Central memory CD8-positive, alpha-beta T cell (primary cell): ENCODE measurements at places on chromosomes 16 and 17.
A peak's percentile ranks its signal among the peaks of the same experiment; 100 is the strongest.

DNA sequence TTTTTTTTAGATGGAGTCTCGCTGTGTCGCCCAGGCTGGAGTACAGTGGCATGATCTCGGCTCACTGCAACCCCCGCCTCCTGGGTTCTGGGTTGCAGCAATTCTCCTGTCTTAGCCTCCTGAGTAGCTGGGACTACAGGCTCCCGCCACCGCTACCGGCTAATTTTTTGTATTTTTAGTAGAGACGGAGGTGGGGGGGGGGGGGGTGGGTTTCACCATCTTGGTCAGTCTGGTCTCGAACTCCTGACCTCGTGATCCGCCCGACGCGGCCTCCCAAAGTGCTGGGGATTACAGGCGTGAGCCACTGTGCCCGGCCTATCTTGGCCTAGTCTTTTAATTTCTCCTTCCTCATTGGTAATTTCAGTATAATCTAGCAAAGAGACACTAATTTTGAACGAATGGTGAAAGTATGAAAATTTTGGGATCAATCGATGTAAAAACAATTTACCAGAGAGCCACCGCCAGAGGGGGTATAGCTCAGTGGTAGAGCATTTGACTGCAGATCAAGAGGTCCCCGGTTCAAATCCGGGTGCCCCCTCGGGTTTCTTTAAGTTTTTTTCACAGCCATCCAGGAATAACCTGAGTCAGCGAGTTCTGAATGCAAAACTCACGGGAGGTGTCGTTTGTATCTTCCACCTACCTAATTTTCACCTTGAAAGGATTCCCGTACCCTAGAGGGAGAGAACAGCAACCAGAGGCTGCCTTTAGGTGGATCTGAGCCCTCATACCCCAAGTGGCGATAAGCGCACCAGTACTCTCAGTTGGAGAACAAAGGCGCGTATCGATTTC, 2.5 kb upstream of the LASP1 start:
- peak; percentile 45 for DNase-seq

- no peak for DNase-seq
These were observed 134.2 kb downstream of the MGAT5B start for GRCh38 chr17:77002103-77003045.

DNA sequence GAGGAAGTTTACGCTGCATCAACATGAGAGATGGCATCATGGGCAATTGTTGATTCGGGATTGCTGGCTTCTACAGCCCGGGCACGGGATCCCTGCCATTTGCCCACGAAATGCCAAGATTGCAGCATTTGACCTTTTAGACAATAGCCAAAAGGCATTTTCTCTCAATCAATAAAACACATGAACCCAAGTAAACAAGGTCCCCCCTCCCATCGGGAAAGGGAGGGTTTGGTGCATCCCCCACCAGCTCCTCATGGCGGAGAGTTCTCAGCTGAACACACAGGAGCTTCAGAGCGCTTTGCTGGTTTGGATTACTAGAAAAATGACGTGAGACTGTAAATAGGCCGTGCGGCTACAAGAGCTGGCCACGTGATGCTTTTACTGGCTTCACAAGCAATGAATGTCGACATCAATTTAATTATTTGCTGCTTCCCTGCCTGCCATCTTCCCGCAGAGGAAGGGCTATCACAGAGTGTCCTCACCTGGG, 147.6 kb downstream of the C16orf95 start:
- no peak for DNase-seq

- DNase-seq, result no peak
These were observed 30.8 kb downstream of the USP10 start for GRCh38 chr16:84730406-84731106.

- DNase-seq, result no peak
These were observed 17.7 kb downstream of the SIAH1 start for GRCh38 chr16:48367441-48368049.

DNA sequence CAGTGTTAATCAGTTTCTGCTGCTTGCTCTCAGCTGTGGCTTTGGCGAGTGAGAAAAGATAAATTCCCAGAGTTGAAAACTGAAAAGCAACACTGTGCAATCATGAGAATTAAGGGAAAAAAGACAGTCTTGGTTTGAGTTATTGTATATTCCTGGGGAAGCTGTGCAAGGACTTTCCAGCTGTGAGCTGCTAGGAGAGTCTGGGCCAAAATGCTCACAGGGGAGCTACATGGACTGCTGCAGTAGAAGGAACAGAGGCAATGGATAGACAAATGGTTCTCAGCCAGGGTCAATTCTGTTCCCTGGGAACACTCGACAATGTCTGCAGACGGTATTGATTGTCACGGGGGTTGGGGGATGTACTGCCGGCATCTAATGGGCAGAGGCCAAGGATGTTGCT, 102.0 kb upstream of the ADAMTS18 start:
- no peak for DNase-seq

DNA sequence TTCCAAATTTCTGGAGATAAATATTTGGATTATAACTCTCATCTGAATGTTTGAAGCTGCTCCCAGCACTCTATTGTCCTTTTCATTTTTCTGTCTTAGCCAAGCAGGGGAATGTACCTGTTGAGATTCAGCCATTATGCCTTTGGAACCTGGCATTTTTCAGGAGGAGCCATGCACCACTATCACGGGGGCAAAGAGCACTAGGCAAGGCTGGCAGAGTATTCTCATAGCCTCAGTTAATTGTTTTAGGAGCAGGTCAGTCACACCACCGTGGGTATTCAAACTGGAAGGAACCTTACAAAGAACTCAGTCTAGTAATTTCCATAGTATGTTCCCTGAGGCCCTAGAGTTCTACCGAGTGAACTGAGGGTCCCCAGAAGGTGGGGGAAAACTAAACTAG, 348.9 kb downstream of the TMEM114 start:
- DNase-seq, result no peak

- DNase-seq, result peak; percentile 12
These were observed 63.3 kb upstream of the MTMR4 start for GRCh38 chr17:58577696-58578095.

DNA sequence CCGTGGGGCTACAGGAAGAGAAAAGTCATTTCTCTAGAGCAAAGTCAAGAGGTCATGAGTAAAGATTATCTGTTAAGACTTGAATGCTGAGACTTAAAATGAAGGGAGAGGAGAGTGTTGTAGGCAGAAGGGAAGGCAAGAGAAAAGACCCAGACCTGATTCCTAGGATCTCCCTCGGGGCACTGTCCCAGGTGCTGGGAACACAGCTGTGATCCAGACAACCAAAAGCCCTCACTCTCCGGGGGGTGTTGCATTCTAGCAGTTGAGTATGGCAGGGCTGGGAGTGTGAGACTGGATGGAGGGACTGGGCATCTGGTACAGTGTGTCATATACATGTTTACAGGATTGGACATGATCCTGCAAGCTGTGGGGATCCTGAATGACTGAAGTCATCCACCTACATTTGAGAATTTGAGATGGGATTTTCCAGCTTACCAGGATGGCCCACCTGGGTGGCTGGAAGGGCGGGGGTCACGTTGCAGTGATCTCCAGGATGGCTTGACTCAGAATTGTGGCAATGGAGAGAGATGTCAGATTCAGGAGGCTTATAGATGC, 29.1 kb downstream of the ARSG start:
- DNase-seq, result no peak

- no peak for DNase-seq
These were observed 188.3 kb downstream of the SEC14L1 start for GRCh38 chr17:77328823-77329740.

DNA sequence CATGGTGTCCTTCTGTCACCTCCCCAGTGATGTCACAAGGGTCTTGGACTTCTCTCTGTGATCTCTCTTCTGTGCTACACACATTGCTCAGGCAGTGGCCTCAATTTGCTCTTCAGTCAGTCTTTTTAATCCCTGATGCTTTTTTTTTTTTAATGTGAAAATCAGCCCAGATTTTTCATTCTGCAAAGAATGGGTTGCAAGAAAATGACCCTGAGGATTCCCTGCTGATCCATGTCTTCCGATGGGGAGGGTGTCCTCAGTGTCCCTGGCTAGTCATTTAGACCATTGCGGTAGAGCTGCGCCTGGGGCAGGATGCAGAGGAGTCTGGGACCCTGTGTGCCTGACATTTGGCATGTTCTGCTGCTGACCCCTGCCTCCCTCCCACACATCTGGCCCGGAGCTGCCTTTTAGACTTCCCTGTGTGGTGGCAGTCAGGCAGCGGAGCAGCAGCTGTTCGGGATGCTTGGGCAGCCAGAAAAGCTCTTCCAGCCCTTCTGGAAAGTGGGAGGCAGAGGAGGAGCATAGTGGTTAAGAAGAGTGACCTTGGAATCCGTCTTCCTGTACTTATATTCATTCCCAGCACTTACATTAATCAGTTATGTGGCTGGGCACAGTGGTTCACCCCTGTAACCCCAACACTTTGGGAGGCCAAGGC, 12.3 kb downstream of the GPT2 start:
- no peak for DNase-seq

DNA sequence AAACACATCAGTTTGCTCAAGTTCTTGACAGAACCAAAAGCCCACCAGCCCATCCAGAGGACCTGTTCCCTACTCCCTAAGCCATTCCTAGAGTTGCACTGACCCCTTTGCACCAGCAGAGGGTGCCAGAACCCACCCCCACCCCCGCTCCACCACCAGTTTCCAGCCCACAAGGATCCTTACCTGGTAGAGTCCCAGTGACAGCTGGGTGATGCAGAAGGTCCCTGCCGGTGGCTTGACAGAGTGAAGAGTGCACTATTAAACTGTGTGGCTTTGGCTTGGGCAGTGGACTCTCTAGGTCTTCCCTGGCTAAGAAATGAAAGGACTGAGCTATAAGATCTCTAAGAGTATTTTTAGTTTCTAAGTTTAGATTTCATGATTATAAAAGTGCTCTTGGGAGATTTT, 73.3 kb upstream of the MTMR4 start:
- peak; percentile 19 for DNase-seq

- DNase-seq, result no peak
These were observed 33.1 kb downstream of the FOXL1 start for GRCh38 chr16:86611525-86611855.

GRCh38 chr16:67105881-67106280, 3.9 kb upstream of the PHAF1 start:
- DNase-seq, result no peak

DNA sequence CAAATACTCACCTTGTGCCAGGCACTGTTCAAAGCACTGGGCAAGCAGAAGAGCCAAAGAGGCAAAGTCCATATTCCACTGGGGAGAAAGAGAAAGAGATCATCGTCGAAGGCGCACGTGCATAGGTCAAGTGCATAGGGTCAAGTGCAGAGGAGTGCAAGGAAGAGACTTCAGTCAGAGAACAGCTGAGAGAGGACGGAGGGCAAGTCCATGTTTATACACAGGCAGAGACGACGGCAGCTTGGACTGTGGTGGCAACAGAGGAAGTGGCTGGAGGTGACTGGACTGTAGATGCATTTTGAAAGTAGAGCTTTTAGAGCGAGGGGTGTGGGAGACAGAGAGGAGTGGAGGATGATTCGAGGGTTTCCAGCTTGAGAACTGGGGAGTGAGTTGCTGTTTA, 74.7 kb upstream of the SDK2 start:
- no peak for DNase-seq

GRCh38 chr17:76584427-76585032, 1.1 kb downstream of the ST6GALNAC2 start:
- no peak for DNase-seq

GRCh38 chr17:40243761-40244160, 24.7 kb downstream of the WIPF2 start:
- DNase-seq, result no peak

- DNase-seq, result no peak
These were observed 740 bp upstream of the POLR3E start for GRCh38 chr16:22296225-22297113.

GRCh38 chr16:85522308-85522841, 90.7 kb upstream of the GSE1 start:
- no peak for DNase-seq

GRCh38 chr17:45782889-45783592, 1.1 kb upstream of the CRHR1 start:
- DNase-seq, result no peak

DNA sequence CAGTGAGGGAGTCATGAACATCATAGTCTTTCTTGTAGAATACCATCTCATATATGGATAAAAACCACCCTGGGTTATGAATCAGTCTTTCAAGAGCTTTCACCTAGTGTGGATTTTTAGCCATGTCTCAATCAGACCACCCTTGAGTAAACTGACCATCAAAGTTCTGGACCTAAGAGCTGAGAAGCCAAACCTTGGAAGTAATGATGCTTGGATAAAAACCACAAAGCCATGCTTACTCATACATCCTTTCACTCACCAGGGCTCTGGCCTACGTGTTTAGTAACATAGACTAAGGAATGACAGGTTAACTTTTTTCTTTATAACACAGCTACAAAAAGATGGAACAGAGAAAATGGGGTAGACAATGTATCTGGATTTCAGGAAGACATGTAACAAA, 167.2 kb downstream of the STX8 start:
- DNase-seq, result no peak

GRCh38 chr16:26546573-26546972, 520.2 kb upstream of the C16orf82 start:
- DNase-seq, result no peak

DNA sequence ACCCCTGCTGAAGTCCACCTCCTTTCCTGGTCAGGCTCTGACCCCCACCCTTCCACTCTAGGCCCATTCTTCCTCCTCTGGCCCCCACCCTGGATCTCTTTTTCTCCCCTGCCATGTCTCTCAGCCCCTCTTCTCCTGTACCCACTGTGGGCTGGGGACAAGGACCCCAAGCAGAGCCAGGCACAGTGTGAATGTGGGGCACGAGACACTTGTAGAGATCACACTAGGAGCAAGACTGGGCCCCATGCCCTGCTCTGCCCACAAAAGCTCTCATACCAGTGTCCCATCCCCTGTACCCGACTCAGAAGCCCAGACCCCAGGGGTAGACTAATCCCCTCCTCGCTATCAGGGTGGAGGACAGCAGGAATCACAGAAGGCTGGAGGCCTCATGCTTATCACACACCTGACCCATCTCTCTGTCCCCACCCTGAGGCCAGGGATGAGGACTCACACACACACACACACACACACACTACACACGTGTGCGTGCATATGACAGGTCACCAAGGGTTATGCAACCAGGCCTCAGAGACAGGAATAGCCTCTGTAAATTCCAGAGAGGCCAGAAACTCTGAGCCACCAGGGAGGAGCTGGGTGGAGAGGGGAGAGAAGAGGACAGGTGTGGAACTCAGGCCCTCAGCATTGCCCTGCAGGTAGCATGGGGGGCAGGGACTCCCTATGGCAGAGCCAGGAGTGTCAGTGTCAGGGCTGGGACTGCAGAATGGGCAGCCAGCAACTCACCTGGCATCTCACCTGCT, 21.1 kb downstream of the ARHGAP27 start:
- no peak for DNase-seq

- DNase-seq, result no peak
These were observed 131.3 kb downstream of the MSI2 start for GRCh38 chr17:57387575-57387974.

DNA sequence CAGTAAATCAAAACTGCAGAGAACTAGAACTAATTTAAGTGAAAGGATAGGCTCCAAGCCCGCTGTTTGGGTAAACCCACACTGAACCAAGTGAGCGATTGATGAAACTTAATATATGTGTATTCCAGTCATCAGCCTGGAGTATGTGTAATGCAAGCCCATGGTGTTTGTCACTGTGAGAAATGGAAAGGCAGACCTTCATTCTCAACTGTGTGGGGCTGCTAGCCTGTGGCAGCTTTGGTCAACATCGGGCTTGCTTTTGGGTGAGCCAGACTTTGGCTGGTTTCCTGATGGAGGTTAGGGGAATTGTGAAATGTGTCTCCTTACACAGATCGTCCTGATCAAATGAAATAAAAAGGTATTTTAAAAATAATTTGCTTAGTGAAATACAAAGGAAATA, 279.9 kb downstream of the IRX3 start:
- DNase-seq, result no peak
